ENCODE measurements at places on chromosomes 16 and 17. TPM values are rescaled to one million over a fixed set of nuclear protein-coding genes. Genes with fewer than 3 reads are reported as not detected.

GUCY2D gene
- 0.09 TPM for total RNA-seq

CCL1 gene
- total RNA-seq: not detected

DNA sequence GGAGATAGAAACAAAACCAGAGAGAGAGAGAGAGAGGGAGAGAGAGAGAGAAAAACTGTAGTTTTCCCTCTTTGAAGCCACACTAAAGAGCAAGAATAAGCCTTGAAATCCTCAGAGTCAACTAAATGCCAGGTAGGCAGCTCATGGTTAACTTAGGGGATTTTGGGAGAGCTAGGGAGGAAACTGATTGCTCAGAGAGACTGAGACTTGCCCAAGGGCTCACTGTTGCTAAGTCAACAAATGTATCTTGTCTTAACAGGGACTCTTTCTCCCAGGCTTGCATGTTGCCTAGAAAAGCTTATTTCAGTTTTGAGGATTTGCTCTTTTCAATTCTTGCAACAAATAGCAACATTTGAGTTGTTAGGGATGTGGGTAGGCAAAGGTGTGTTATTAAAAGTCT lies 4.5 kb upstream of the SLC5A11 start:
- no peak for DNase-seq

PGAP3 gene
- 19.5 TPM for total RNA-seq

GRCh38 chr16:4002121-4002520 lies 114.1 kb downstream of the ADCY9 start:
- DNase-seq: no peak

TP53TG3F gene
- not detected for total RNA-seq

DNA sequence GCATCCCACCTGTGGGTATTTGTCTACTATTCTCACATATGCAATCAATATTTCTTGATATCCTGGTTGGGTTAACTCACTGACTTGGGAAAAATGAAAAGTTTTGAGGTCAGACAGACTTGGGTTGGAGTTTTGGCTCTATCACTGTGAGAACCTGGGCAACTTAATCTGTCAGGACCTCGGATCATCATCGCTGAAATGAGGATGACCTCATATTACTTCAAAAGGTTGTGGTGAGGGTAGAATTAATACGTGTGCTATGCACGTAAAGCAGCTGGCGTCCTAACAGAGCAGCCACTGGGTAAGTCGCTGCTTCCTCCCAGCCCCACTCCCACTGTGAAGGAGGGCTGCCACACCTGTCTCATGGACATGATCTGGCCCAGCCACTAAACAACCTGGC lies 57.3 kb downstream of the COG7 start:
- DNase-seq: no peak

SHISA6 gene
- not detected for total RNA-seq

TMEM106A gene
- total RNA-seq: 2.9 TPM

GRCh38 chr17:82494236-82495055 lies 25.1 kb upstream of the FOXK2 start:
- peak; percentile 93 for DNase-seq

CDH3 gene
- total RNA-seq: 0.08 TPM

TAT gene
- total RNA-seq: 10.6 TPM

- no peak for DNase-seq
Measured at GRCh38 chr16:65788434-65789140, 577.9 kb upstream of the CDH5 start.

EPOP gene
- total RNA-seq: 0.37 TPM
